PC-3 (cell line): ENCODE measurements at places on chromosomes 6 and 20. TPM values are rescaled to one million over a fixed set of nuclear protein-coding genes. Genes with fewer than 3 reads are reported as not detected.

The ZBTB12 gene
- total RNA-seq = 5.4 and 8.6 TPM in 2 replicates

The DUSP22 gene
- total RNA-seq = 26.3 and 37.8 TPM in 2 replicates

The PDE10A gene
- 0.92 and 2.1 TPM in 2 replicates for total RNA-seq

DNA sequence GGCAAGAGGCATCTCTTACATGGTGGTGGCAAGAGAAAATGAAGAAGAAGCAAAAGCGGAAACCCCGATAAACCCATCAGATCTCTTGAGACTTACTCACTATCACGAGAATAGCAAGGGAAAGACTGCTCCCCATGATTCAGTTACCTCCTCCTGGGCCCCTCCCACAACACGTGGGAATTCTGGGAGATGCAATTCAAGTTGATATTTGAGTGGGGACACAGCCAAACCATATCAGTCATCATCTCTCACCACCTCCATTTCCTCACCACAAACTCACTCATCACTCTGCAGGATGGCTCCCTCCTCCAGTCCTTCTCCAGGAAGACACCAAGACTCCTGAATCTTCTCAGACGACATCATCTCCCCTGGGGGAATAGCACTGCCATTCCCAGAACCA is 25.8 kb upstream of the SLC16A10 start:
- DNase-seq = no peak
- no peaks in the 10 kb centered on the region for H3K4me1 ChIP-seq
- no peaks in the 10 kb centered on the region for H3K36me3 ChIP-seq
- H3K4me3 ChIP-seq = no peak overlapping the region

- no peaks in the 10 kb centered on the region for H3K27me3 ChIP-seq
- H3K27ac ChIP-seq = no peak overlapping the region
- H3K36me3 ChIP-seq = no peaks in the 10 kb centered on the region
- H3K4me3 ChIP-seq = no peak overlapping the region
These were observed 31.2 kb downstream of the SRSF3 start for GRCh38 chr6:36625158-36625919.

GRCh38 chr20:22027423-22027822 is 322.0 kb downstream of the PAX1 start:
- no peak for DNase-seq
- peaks cover 5% of the 10 kb centered on the region; the same call in 1 of the 2 replicates for H3K27me3 ChIP-seq
- H3K27ac ChIP-seq = no peak overlapping the region
- no peak overlapping the region for H3K4me3 ChIP-seq

DNA sequence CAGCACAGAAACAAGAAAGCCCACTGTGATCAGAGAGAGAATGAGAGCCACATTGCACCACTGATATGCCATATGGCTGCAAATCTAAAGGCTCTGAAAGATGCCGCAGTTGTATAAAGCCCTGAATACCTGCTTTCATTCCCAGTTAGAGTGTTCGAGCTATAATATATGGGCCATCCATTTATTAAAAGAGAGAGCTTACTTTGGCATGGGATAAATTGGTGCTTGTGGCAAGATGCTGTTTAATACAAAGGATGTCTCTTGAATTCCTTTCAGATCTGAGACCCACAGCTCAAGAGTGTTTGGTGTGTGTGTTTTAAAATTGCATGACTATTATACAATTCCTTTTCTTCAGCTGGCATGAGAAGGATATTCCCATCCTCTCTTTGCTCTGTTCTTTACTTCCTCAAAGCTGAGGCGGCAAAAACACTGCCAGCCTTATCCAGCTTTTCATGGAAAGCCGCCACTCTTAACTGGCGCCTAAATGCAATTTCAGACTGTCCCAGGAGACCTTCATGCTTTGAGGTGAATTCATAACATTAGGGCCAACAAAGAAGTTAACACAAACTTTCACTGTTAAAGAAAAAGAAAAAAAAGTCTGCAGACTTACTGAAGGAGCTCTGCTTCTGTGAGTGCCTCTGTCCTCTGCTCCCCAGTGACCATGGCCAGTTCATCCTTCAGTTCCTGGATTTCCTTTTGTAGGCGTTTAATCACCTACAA is 147.6 kb downstream of the KIF6 start:
- H3K36me3 ChIP-seq = no peaks in the 10 kb centered on the region
- H3K27ac ChIP-seq = no peak overlapping the region
- DNase-seq = no peak
- peaks cover 29% of the 10 kb centered on the region for H3K27me3 ChIP-seq
- no peaks in the 10 kb centered on the region for H3K4me1 ChIP-seq

- peaks cover 14% of the 10 kb centered on the region for H3K4me1 ChIP-seq
- H3K27me3 ChIP-seq = no peaks in the 10 kb centered on the region
- H3K4me3 ChIP-seq = no peak overlapping the region
- H3K27ac ChIP-seq = no peak overlapping the region
- H3K36me3 ChIP-seq = no peaks in the 10 kb centered on the region
These were observed 78.4 kb upstream of the CCN6 start for GRCh38 chr6:111975466-111975865.
